Retinal pigment epithelial cell (primary cell): ENCODE measurements at places on chromosomes 13 and 19.

- no peak for DNase-seq
Observed at GRCh38 chr13:32002873-32003272, 28.7 kb upstream of the FRY start.

DNA sequence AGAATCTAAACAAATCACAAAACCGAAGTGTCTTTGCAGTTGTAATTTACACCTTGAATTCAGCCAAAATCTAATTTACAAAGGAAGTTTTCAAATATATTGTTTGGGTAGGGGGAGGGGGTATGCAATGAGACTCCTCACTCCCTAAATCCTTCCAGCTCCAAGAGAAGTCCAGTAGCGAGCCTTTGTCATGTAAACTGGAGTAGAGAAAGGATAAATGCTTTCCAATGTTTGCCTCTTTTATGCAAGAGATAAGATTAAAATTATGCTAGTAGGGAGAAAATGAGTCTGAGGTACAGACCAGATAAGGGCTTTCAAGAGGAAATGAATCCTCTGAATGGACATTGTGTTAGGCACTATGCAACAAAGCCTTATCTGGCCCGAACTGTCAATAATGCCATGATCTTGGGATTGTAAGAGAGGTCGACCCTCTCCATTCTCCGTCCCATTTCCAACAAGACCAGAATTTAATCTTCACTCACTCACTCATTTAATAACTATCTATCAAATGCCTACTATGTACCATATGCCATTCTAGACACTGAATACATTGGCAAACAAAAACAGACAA lies 199.2 kb downstream of the LACC1 start:
- no peak for DNase-seq

DNA sequence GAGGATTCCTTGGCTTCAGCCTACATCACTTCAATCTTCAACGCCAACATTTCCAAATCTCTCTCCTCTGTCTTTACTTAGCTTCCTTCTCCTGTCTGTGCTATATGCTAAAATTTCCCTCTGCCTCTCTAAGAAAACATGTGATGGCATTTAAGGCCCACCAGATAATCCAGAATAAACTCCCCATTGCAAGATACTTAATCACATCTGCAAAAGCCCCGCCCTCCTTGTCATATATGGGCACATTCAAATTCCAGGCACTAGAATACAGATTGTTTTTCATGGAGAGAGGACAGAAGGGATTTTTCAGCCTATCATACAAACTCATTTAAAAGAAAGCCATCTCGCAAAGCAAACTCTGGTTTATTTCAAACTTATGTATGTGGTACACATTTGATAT lies 16.2 kb downstream of the ARGLU1 start:
- DNase-seq, result no peak

- no peak for DNase-seq
Observed at GRCh38 chr13:108195146-108195545, 20.2 kb downstream of the LIG4 start.

- no peak for DNase-seq
Observed at GRCh38 chr19:6057651-6058517, 52.4 kb downstream of the RFX2 start.

DNA sequence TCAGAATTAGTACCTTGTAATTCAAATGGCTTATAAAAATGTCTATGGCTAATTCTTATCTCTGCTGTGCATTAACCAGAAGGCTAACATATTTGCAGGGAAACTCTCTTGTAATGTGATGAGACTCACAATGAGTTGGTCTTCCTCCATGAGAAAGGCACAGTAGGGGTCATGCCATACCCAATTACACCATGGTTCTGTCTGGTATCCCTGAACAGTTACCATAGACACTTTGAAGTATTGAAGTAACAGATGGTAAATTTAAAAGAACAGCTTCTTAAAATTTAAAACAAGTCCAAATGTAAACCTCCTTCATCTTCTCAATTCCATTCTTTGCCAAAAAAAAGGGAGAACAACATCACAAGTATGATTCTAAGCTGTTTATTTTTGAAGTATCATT lies 22.6 kb upstream of the SLAIN1 start:
- no peak for DNase-seq

DNA sequence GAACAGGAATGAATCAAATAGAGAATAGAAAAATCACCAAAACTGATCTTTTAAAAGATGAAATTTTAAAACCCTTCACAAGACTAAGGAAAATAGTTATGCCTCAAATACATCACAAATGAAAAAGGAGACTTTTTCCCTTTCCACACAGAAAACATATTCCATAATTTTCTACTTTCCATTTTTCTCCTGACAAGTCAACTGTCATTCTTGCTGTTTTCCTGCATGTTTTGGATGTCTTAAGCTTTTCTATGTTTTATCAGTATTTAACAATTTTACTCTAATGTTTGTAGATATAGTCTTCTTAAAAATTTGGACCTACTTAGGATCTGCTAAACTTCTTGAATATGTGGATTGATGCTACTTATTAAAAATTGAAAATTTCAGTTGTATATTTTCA lies 810.8 kb downstream of the OLFM4 start:
- no peak for DNase-seq

DNA sequence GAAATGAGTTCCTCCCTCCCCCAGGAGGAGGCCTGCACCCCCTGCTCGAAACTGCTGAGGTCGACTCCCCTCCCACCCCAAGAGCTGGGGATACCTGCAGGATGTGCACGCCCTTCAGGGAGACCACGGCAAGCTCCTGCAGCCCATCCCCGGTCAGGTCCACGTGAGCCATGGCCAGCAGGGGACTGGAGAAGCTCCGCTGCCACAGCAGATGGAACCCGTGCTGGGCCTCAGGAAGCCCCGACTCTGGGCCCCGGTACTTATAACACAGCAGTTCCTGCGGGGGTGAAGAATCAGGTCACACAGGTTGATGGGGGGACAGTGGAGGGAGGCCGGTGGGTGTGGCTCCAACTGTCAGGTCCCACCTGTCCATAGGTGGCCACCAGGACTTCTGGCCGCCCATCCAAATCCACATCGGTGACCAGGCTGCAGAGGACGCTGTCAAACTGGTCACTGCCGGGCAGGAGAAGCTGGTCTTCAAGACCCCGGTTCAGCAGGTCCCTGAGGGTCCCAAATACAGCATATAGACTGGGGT lies 4.8 kb upstream of the SLC8A2 start:
- DNase-seq, result no peak

DNA sequence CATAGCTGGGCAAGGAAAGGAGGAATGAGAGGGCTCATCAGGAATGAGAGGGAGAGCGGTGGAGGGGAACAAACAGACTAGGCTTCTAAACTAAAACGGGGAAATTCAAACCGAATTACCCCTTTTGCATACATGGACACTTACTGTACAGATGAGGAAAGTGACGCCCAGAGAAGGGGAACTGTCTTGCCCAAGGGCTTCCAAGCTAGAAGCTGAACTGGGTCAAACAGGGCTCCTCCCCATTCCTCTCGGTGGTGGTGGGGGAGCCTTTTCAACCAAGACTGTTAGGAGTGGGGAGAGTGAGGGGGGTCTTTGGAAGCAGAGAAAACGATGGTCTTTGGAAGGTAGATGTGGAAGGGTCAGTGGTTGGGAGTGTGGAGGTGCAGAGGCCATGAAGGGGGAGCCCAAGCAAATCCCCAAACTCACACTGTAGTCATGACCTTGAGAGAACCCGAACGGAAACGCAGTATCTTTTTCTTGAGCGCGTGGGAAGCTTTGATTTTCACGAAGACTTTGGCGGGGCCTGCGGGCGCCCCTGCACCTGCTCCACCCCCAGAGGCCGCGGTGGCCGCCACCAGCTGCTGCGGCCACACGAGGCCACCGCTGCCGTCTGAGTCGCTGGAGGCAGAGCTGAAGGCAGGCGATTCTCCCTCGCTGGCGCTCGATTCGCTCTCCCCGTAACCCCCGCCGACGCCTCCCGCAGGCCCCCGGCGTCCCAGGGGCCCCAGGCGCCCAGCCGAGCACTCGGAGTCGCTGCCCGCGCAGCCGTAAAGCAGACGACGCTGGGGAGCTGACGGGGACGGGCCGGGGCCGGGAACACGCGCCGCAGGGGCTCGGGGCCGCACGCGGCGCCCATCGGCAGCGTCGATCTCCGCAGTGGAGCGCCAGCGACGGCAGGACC lies 12.3 kb upstream of the GNG8 start:
- no peak for DNase-seq

GRCh38 chr13:109605846-109606245 lies 180.5 kb downstream of the IRS2 start:
- no peak for DNase-seq

- DNase-seq, result no peak
Observed at GRCh38 chr13:60114499-60115028, 49.2 kb downstream of the DIAPH3 start.

GRCh38 chr13:76833441-76833954 lies 52.7 kb downstream of the KCTD12 start:
- DNase-seq, result no peak

DNA sequence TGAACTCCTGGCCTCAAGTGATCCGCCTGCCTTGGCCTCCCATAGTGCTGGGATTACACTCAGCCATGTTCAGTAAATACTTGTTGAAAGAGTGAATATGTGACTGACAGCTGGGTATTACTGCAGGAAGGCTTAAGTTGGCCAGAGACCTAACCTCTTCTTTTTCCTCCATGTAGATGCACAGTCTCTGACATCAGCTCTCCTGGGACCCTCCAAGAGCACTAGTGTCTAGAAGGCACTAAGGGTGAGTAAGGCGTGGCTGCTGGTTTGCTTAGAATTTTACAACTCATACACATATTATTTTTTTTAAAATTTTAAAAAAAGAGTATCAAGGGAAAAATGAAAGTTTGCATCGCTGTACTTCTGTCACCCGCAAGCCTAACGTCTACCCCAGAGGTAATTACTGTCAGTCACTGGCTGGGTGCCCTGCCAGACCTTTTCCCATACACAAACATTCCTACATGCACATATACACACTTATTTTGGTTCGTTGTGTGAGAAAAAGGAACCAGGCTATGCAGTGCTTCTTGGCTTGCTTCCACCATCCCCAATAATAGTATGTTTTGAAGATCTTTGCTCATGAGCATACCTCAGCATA lies 122.0 kb downstream of the SIPA1L3 start:
- no peak for DNase-seq

DNA sequence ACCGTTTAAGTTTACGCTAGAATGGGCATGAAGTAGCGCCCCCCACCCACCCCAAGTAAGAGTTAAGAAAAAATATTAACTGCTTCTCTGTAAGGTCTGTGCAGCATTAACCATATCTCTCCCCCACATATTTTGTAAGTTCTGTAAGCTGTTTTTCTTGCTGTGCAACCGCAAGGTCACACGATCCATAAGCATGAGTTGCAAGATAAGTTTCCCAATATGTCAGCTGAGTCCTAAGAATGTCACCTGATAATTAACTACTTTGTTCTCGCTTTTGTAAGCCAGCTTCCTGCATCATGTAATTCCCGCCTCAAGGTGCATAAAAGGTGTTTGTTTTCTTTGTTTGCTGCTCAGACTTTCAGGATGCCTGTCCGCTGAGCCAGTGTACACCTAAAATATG lies 187.0 kb downstream of the MYO16 start:
- DNase-seq, result peak; percentile 10

DNA sequence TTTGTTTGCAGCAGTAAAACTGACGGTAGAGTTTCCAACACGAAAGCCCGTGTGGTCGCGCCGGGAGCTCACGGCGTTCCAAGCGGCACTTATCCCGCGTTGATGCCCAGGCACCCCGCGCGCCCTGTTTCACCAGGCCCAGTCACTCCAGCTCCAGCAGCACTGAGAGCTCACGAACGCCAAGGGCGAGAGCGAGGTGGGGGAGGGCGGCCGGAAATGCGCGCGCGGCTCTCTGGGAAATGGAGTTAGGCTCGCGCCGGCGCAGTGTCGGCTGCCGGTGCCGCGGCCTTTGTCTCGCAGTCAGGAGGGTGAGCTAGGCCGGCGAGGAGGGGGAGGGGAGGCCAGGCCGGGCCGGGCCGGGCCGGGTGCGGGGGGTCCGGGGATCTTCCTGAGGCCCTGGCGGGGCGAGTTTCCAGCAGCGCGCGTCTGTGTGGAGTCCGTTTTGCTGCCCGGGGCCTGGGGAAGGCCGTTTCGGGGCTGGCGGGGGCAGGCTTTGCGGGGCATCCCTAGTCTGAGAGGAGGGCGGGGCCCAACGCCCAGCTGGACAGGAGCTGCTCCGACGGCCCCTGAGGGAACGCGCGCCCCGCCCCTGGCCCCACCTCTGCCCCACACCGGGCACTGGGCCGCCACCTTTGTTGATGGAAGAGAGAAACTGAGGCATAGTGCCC lies at the start of gene ZNF135:
ZNF135 (plus strand) TSS at position 280 of the 668 bp plus-strand sequence. CDS start 721 bp downstream, outside the sequence.
- peak; percentile 43 for DNase-seq

DNA sequence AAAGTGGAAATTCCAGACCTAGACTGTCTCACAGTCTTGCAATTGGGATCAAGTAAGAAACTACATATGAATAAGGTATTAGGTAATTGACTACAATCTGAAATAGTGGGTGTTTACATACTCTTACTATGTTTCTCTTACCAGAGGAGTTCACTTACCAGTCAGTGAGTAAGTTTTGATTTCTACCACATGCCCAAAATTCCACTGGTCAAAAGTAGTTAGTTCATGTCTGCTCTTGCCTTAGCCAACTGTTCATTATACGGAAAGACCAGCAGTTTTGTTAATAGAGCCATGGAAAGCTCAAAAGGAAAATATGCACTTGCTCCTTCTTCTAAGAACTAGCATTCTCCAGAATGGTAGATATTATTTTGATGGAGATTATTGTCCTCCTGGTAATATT lies 490.8 kb downstream of the RFC3 start:
- DNase-seq, result peak; percentile 76

DNA sequence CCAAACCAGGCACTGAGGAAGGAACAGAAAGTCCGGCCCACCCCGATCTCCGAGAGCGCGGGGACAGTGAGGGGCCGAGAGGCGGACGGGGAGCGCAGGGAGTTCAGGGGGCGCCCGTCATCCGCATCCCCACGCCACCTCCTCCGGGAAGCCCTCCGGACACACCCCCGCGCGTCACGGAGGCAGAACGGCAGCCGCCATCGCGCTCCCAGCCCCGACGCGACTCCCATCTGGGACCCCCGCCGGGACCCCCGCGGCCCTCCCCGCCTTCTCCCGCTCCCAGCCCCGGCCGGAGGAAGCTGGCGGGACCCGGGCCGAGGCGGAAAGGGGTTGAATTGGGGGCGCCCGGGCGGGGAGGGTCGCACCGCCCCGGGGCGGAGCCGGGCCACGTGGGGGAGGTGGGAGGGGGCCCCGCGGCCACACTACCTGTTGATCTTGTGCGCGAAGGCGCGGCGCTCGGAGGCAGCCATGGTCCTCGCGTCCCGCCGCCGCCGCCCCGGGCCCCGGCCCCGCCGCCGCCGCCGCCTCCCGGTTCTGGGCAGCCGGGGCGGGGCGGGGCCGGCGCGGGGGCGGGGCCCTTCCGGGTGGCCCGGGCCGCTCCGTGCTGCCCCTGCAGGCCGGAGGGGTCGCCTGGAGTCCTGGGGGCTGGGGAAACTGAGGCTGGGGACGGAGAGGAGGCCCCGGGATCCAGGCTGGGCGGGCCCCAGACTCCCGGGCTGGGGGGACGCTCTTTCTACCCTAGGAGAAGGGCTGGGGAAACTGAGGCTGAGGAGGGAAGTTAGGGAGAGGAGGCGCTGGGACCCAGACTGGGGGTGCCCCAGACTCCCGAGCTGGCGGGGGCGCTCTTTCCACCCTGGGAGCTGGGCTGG lies at the start of gene DOCK6:
DOCK6 (minus strand) TSS at position 554 of the 869 bp plus-strand sequence; CDS start at position 470, 84 bp downstream.
- DNase-seq, result no peak
